ENCODE measurements at places on chromosomes 4 and X.

DNA sequence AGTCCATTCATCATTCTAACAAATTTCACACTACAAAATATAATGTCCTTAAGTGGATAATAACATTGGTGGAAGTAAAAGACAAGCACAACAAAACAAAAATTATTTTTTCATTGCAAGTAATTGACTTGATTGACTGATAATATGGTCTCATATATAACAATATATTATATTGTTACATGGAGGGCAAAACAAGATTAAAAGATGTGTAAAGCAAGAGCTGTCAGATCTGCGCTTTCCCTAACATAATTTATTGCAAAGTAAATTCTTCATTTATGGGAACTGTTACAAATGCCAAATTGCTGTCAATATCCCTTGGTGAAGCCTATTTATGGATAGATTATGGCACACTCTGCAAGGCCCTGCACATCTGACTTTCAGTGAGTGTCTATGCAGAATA, 233.6 kb downstream of the PCDH7 start:
- DNase-seq = no peak

DNA sequence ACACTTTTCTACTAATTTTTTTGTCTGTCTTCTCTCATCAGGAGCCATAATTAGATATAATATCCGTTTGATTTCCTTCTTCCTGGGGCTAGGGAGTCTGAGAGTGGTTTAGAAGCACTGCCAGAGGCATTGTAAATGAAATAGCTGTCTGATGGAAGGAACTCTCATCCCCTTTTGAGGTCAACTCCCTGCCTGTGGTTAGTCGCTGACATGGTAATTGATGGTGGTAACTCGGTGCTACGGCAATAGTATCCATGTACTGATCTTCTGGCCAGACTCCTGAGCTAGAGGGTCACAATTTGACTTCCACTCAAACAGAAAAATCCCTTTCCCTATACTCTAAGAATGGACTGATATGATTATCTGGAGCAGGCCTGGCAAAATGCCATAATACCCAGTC, 108.1 kb upstream of the TRPC5 start:
- DNase-seq = no peak

- DNase-seq = no peak
Observed at GRCh38 chr4:87069037-87069742, 134.4 kb downstream of the AFF1 start.

DNA sequence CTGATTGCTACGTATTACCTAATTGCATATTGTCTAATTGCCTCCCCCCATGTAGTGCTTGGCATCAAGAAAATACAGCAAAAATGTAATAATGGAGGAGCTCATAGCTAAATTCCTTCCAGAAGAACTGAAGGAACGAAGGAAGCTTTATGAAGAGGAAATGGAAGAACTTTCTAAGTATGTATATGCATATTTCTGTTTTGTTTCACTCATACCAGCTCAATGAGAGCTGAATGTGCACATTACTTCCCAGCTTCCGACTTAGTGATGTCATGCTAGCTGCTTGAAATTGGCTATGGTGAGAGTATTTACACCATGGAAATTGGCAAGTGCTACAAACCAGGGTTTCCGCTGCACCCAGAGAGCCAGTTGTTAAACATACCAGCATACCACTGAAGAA, 34.7 kb downstream of the LONRF3 start:
- no peak for DNase-seq

- DNase-seq = no peak
Observed at GRCh38 chrX:1612641-1613286, 2.1 kb upstream of the ASMT start.

GRCh38 chr4:98605216-98605615, 53.2 kb downstream of the TSPAN5 start:
- DNase-seq = no peak

GRCh38 chrX:72125331-72126047, 6.2 kb downstream of the RTL5 start:
- DNase-seq = no peak

GRCh38 chr4:144787365-144788258, 141.7 kb downstream of the HHIP start:
- no peak for DNase-seq

GRCh38 chrX:153310901-153311300, 10.7 kb downstream of the PNMA6F start:
- no peak for DNase-seq

GRCh38 chrX:12885508-12885907, 18.6 kb downstream of the TLR7 start:
- no peak for DNase-seq

DNA sequence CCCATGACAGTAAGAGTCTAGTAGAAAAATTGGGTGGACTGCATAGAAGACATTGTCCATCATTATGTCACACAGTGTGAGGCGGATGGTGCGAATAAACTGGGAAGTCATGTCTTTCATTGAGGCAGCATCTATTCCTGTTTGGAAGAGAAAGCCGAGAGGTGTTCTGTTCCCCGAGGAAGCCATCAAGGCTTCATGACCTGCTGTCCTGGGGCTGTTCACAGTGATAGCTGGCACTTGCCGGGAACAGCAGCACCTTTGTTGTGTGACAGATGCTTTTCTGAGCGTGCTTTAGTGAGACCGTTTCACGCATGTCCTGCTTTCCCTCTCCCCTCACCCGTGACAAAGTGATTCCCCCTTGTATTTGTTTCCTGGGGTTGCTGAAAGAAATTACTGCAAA, 20.3 kb downstream of the RGS12 start:
- no peak for DNase-seq

- no peak for DNase-seq
Observed at GRCh38 chr4:82611982-82612381, 50.2 kb upstream of the TMEM150C start.

DNA sequence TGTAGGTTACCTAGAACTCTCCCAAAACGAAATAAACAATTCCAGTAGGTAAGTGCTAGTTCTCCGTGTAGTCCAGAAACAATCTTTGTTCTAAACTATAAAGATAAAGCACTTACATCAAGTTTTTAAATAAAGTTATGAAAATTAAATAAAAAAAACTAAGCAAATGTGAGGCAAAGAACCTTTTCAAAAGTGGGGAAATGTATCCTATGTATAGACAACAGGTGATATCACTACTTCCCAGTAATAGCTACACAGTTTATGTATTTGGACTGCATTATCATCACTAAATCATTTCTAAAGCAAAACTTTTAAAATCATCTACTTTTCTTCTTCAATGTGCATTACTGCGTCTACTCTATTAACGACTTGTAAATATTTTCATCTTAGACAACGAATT, 2.0 kb downstream of the YTHDC1 start:
- DNase-seq = no peak

DNA sequence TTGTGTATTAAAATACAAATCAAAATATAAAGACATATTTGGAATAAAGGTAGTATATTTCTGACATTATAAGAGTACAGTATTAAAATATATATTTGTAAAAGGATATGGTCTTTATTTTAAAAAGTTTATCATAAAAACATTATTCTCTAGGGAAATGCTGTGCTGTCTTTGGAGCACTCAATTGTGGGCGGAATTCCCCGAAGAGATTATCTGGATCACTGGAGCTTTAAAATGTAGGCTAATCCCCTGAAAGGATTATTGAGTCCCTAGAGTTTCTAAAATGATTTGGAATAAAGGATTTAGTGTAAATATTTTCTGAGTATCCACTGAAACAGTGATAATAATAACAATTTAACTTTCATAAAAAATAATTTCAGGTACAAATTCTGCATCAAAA, 1239.4 kb downstream of the TECRL start:
- no peak for DNase-seq

DNA sequence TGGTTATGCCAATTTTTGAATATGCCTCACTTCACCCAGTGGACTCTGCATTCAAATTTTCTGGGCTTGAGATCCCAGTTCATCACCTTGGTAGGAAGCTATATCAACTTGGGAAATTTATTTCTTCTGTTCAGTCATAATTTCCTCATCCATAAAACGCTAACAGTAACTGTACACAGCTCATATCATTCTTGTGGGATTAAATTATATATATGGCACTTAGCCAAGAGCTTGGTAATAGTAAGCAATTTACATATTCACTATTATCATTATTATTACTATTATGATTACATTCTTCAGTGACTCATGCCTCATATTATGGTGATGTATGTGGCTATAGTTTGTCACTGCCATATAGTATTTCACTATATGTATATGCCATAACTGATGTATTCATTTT, 177.6 kb downstream of the CPE start:
- no peak for DNase-seq

GRCh38 chr4:177761692-177762091, 319.5 kb upstream of the AGA start:
- DNase-seq = no peak

GRCh38 chrX:25006586-25007058, 9.1 kb downstream of the ARX start:
- DNase-seq = no peak

- DNase-seq = no peak
Observed at GRCh38 chrX:105870445-105870844, 48.1 kb downstream of the NRK start.

DNA sequence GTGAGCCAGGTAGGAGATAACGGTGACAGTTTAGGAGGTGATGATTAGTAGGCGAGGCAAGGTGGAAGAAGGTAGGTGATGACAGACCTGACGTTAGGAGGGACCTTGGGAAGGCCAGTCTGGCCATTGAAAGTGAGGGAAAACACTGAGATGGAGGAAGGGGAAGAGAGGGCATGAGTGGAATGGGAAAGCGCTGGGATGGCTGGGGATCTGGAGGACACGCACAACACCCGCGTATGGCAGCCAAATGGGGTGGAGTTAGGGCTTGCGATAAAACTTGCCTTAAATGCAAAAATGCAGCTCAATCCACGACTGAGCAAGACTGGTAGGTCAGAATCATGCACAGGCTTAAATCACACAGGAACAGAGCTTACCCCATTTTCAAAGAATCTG, 605 bp upstream of the CDKL2 start:
- DNase-seq = no peak

GRCh38 chr4:112526061-112526460, 10.1 kb upstream of the NEUROG2 start:
- DNase-seq = no peak

DNA sequence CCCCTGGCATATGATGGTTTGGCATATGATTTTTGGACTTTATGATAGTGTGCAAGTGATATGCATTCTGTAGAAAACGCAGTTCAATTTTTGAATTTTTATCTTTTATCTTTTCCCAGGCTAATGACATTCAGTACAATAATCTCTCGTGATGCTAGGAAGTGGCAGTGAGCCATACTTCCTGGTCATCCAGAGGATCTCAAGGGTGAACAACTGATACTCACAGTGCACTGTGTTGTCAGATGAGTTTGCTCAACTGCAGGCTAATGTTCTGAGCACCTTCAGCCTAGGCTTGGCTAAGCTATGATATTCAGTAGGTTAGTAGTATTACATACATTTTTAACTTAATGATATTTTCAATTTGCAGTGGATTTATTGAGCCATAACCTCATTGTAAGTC, 405.3 kb downstream of the PCDH7 start:
- DNase-seq = no peak

Data from GM12891 (cell line).